Stimulated activated CD4-positive, alpha-beta T cell treated with anti-CD3 and anti-CD28 coated beads, Interleukin-15, amount 100 ng/mL, for 1 hour (primary cell): ENCODE measurements at places on chromosomes 5 and 9.

DNA sequence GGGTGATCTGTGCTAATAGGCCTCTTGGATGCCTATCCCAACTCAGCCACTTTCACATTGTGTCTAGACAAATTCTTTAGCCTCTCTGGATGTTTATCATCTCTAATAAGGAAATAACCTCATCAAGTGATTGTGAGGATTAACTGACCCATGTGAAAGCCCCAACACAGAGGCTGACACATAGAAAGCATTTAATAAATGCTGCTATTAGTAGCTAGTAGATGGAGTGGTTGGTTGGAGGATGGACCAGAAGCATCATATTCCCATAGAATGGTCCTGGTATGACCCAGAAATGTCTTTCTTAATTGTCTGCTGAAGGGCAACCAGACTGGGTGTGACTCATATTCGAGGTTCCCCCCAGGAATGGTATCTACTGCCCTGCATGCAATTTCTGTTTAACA is 124.4 kb downstream of the PIK3R1 start:
- DNase-seq, result no peak

- no peak for DNase-seq
Measured at GRCh38 chr5:115472271-115473025, 72.1 kb downstream of the FEM1C start.

DNA sequence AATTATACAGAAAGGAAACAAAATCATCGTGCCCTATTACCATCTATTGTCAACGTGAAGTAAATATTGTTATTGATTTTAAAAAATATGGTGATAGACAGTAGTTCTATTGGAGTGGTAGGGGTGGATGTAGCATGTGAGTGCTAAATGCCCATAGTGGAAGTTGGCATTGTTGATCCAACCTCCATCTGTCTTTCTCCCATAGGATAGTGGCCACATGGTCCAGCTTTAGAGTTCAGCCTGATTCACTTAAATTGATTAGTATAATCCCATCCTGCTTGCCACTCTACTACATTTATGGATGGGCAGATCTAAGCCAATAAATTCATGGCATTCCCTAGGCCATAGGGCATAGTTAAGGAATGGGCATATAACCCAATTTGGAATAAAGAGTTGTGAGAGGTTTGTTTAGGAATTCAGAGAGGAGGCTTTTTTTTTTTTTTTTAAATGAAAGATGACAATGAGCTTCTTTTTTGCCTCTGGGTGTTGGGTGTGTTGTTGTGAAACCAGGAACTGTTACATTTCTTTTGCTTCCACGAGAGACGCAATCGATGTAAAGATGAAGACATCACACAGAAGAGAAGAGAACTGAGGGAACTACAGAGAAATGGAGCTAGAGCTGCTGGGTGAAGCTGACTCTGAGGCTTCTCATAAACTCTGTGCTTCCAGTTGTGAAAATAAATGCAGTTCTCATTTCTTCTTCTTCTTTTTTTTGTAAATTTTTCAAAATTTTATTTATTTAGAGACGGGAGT is 12.5 kb upstream of the CHD1 start:
- DNase-seq, result no peak

GRCh38 chr5:24749701-24750100 is 104.9 kb upstream of the CDH10 start:
- no peak for DNase-seq

- DNase-seq, result no peak
Measured at GRCh38 chr5:33332804-33333203, 108.0 kb upstream of the TARS1 start.

- DNase-seq, result no peak
Measured at GRCh38 chr9:126400571-126400970, 73.9 kb downstream of the MVB12B start.

DNA sequence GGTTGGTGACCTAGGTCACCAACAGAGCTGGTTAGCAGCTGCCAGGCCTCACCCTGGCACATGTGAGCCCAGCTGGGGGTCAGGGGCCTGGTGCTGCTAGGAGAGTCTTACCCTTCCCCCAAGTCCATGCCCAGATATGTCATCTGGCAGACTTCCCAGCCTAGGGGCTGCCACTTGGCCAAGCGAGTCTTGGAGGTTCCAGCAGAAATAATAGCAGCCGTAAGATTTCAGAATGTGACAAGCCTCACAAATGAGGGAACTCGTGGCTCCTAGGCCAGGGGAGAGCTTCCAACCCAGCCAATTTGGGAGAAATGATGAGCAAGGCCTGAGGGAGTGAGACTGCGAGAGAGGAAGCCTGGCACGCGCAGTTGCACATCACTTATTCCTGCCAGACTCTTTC is 11.1 kb downstream of the URM1 start:
- DNase-seq, result no peak

DNA sequence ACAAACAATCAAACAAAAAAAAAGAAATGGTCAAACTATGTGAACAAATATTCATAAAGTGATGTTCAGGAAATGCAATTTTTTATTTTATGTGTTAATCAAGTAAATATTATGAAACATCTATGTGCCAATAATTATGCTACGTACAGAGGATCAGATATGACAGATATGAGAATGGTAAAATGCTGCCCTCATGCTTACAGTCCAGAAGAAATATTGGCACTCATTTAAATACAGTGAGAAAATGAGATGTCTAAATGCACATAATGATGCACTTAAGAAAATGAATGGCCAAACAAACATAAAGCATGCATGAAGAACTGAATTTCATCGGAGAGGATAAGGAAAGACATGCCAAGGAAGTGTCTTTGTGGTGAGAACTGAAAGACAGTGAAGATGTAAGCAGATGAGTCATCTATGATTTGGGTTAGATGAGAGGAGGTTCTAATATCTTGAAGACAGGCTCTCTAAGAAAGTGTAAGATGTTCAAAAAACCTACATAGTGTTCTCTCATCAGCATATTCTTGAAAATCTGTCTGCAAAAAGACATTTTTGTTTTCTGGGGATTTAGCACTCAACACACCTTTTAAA is 1231.1 kb upstream of the ACO1 start:
- no peak for DNase-seq

DNA sequence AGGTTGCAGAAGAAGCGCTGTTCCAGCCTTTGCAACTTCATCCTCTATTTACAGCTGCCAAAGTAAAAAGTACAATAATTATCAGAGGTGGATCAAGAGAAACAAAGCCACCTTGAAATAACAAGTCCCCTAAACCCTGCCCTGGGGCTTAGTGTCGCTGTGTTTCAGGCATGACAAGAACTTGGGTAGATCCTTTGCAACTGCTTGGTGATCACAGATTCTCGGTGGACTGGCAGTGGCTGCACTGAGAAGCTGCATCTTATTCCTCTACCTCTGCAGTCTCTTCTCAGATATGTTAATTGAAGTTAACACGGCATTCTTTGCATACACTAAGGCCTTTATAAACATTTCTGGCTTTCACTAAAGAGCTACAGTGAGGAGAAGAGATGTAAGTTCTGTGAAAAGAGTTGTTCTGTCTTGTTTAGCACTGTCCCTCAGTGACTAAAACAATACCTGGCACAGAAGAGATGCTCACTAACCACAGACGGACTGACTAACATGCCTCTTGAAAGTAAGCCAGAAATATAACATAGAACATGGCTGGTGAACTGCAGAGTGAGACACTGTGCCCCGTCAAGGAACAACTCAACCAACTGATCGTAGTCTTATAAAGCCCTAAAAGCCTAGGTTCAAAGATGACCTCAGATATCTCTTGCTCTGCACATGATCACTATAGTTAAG is 144.2 kb downstream of the MLLT3 start:
- no peak for DNase-seq

- DNase-seq, result no peak
Measured at GRCh38 chr9:133505186-133505830, 19.5 kb downstream of the MYMK start.

- no peak for DNase-seq
Measured at GRCh38 chr5:138369261-138369660, 16.8 kb downstream of the KDM3B start.

- DNase-seq, result no peak
Measured at GRCh38 chr5:1908931-1909330, 26.2 kb upstream of the IRX4 start.

DNA sequence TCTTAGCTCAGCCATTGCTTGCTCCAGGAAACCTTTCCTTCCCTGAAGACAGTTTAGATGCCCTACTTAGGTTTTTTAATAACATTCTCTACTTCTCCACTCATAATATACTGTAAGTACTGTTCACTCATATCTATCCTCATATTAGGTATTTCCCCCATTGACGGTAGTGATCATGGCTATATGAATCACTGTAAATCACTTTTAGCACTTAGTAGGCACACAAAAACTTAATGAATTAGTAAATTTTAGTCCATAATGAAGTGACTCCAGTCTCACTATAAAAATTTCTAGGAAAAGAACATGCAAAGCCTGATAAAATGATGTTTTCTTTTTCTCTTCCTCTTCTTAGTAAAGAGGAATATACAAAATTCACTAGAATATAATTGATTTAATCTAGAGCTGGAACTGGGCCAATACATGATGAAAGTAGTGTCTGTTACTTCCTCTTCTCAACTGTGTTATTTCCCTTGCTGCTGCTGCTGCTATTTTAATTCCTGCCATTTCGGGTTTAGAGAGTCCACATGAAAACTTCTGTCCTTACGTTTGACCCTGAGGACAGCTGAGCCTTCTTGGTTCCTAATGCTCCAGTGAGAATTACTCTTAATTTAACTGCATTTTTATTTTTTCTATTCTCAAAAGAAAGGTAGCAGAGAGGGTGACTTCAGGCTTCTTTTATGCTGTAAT is 73.5 kb downstream of the LNPEP start:
- DNase-seq, result no peak

DNA sequence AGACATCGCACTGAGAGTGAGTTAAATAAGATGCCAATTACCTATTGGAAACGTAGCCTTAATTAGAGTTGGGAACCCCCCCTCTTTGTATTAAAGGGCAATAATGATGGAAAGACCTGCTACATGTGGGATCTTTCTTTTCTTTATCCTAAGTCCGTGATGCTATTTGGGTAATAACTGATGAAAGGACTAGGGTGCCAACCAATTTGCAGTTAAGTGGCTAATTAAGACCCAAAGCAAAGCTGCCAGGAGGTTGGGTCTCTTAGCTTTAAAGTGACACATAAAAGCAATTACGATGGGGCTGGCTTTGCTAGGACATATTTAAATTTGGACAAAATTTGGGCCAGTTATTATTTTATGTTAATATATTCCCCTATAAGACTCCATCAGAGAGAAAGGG is 728.8 kb downstream of the NR2F1-AS1 start:
- DNase-seq, result no peak
